EL (cell line): ENCODE measurements at places on chromosomes 5 and 9.

DNA sequence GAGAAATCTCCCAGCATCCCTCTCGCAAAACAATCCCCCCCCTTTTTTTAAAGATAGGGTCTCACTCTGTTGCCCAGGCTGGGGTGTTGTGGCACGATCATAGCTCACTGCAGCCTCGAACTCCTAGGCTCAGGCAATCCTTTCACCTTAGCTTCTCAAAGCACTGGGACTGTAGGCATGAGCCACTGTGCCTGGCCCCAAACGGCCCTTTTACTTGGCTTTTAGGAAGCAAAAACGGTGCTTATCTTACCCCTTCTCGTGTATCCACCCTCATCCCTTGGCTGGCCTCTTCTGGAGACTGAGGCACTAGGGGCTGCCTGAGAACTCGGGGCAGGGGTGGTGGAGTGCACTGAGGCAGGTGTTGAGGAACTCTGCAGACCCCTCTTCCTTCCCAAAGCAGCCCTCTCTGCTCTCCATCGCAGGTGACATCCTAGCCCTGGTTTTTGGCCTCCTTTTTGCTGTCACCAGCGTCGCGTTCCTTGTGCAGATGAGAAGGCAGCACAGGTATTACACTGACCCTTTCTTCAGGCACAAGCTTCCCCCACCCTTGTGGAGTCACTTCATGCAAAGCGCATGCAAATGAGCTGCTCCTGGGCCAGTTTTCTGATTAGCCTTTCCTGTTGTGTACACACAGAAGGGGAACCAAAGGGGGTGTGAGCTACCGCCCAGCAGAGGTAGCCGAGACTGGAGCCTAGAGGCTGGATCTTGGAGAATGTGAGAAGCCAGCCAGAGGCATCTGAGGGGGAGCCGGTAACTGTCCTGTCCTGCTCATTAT, 6.8 kb downstream of the CA9 start:
- DNase-seq: peak; percentile 54

DNA sequence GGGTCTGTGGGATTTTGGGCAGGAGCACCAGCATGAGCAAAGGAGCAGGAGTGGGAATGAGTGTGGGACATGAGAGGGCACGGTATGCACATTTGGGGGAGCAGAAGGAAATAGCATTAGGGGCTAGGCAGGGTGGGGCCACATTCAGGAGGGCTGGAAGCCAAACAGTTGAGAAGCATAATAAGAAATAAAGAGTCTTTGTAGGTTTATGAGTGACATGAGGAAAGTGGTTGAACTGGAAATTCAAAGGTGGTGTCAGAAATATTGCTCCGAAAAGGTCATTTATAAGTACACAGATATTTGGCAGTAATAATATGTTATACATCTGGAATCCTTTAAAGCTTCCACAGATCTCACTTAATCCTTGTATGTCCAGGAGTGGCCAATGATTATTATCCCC, 26.4 kb downstream of the ARHGEF28 start:
- no peak for DNase-seq

DNA sequence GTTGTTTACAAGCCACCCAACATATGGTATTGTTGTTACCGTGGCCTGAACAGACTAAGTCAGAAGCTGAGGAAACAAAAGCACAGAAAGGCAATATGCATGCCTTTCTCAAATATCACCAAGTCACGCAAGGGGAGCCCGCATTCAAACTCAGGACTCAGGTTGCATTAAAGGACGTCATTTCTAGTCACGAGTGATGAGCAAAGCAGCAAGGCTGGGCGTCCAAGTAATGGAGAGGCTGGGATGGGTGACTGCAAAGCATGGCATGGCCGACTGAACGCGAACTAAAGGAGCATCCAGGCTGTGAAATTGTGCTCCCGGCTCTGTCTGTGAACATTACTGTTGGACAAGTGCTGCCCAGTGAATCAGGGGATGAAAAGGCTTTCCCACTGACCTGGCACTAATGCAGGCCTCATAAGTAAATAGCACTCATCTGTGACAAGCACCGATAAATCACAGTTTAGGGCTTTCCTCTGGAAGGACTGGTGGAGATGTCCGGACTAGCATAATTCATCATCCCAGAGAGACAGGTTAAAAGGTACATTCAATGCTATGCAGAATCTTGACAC, 202.8 kb downstream of the SPOCK1 start:
- peak; percentile 36 for DNase-seq

- DNase-seq: no peak
Observed at GRCh38 chr5:1919750-1920149, 37.0 kb upstream of the IRX4 start.

- DNase-seq: no peak
Observed at GRCh38 chr9:13555516-13555915, 276.0 kb upstream of the MPDZ start.

- no peak for DNase-seq
Observed at GRCh38 chr5:127411381-127411780, 106.1 kb upstream of the PRRC1 start.

GRCh38 chr9:79632705-79633104, 60.9 kb downstream of the TLE4 start:
- no peak for DNase-seq

DNA sequence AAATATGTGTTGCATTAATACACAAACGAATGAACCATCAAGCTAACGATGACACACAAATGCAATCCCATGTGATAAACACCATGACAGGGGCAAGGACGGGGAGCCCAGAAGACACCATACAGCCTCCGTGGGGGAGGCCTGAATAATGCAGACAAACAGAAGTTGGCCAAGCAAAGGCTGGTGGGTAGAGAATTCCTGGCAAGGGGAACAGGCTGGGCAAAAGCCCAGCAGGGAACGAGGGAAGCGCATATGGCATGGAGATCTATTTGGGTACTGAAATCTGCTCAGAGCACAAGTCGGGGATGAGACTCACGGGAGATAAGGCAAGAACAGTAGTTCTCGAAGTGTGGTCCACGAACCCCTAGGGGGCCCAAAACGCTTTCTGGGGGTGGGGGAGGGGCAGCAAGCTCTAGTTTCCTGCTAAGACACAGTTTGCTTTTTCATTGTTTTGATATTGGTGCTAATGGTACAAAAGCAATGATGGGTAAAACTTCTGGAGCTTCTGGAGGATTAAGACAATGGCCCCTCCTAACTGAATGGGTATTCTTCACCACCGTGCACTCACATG, 42.9 kb upstream of the FBXW11 start:
- DNase-seq: no peak

DNA sequence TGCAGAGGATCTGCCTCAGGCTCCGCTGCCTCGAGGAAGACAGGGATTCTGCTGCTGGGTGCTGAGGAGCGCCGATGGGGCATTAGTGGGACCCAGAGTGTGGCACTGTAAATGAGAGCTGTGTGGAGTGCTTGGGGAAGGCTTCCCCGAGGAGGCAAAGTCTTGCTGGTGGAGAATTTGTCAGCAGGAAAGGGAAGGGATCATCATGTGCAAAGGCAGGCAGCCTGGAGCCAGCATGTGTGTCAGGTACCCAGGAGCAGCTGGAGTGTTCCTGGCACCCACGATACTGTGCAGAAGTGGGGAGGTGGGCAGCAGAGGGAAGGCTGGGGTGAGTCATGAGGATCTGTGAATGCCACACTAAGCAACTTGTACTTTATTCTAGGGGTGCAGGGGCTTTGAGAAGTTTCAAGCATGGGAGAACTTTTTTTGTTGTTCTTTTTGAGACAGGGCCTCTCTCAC, 12.3 kb downstream of the B4GALT7 start:
- no peak for DNase-seq

- no peak for DNase-seq
Observed at GRCh38 chr5:77991084-77991483, 214.9 kb upstream of the TBCA start.

GRCh38 chr9:98903961-98904411, 39.7 kb upstream of the COL15A1 start:
- DNase-seq: no peak

DNA sequence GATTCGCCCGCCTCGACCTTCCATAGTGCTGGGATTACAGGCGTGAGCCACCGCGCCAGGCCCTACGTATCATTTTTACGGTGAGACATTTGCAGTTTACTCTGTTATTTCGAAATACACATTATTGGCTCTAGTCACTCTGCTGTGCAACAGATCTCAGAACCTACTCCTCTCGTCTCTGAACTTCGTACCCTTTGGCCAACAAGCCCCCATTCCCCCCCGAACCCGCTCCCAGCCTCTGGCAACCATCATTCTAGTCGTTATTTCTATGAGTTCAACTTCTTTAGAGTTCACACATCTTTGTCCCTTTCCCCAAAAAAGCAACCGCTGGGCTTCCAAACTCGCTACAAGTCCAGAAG, 735 bp downstream of the PTGR1 start:
- DNase-seq: peak; percentile 39

DNA sequence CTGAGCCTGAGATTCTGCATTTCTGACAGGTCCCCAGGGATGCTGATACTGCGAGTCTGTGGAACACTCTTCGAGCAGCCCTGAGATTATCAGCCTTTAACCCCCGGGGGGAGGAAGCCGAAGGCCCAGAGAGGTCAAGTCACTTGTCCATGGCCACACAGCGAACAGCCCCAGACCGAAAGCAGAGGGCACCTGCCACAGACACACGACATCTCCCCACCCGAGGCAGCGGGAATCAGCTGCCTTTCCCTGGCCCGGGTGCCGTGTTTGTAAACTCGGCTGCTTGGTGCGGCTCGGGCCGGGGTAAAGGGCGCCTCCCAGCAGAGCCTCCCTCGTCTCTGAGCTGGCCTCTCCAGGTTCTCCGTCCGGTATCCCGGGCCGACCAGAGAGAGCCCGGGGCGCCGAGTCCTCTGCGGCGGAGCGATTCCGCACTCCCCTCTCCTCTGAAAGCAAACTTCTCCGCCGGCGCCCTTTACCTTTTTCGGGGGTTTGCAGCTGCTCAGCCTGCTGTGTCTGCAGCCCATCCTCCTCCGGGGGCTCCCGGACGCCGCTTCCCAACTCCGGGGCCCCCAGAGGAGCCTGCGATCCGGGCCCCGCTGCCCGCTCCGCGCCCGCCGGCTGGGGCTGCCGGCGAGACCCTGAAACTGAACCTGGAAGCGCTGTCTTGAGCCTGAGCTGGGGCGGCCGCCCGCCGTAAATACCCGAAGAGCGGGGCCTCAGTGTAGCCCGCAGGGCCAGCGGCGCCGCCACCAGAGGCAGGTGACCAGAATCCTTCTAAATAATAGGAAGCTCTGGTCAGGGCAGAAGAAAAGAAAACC, at the start of gene CCDC69:
Gene CCDC69, minus strand, starts transcription at position 646 of the 818 bp plus-strand sequence. Its CDS starts 122 bp downstream, at position 524.
- peak; percentile 67 for DNase-seq

DNA sequence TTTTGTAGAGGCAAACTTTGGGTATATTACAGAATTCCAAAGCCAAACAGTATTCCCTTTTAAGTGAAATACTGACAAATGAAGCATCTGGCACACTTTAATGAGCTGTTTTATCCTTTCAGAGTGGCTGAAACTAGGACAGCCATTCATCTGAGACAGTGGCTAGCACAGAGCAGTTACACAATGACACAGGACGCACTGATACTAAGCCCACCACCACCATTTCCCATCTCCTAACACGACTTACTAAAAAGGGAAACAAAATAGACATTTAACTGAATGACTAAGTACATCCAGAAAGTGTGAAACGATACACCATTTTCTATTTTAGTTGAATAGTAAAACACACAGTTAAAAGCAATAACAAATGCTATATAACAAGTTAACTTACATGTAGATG, 120.4 kb upstream of the RETREG1 start:
- no peak for DNase-seq

DNA sequence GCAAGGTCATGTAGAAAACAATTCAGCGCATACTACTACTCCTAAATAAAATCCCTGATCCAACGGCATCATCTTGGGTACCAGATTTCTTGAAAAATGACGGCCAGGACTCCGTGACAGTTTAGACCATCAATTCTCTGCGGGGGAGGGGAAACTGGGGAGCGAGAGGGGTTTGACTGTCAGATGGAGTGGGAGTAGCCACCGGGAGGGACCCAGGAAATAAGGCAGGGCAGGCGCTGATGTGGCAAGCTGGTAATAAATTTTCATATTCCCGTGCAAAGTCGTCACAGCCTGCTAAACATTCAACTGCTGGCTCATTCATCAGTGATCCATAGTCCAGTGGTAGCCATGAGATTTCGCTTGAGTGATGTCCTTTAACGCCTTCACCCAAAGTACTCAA, 457 bp upstream of the CDH18 start:
- DNase-seq: peak; percentile 13

DNA sequence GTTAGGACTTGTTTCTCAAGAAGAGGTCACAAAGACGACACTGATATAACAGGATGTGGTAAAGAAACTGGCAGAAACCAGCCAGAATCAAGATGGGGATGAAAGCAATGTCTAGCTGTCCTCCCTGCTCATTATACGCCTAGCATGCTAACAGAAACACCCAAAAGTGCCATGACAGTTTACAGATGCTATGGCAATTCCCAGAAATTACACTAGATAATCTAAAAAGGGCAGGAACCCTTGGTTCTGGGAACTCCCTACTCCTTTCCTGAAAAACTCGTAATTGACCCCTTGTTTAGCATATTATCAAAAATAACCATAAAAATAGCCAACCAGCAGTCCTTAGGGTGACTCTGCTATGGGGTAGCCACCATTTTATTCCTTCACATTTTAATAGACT, 10.9 kb upstream of the MRPS30 start:
- no peak for DNase-seq

- peak; percentile 90 for DNase-seq
Observed at GRCh38 chr5:134252671-134253070, 26.8 kb upstream of the PPP2CA start.

GRCh38 chr5:113320273-113320780, 114.5 kb downstream of the TSSK1B start:
- no peak for DNase-seq

DNA sequence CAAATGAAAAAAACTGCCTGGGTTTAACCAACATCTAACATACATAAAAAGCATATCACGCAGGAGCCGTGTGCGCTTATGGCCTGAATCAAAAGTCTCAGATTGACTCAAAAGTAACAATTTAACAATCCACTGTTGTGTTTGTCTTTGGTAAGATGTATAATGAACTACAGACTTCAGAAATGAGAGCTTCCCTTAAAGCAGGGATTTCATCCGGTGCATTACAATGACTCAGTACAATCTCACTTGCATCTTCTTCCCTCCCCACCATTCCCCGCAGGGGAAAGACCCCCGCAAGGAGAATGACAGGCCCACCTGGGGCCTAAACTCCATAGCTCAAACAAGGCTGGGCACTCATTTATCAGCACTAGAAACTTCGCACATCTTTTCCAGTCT, 1.4 kb downstream of the ZFR start:
- DNase-seq: peak; percentile 50

- no peak for DNase-seq
Observed at GRCh38 chr5:96385538-96385937, 47.5 kb downstream of the PCSK1 start.

DNA sequence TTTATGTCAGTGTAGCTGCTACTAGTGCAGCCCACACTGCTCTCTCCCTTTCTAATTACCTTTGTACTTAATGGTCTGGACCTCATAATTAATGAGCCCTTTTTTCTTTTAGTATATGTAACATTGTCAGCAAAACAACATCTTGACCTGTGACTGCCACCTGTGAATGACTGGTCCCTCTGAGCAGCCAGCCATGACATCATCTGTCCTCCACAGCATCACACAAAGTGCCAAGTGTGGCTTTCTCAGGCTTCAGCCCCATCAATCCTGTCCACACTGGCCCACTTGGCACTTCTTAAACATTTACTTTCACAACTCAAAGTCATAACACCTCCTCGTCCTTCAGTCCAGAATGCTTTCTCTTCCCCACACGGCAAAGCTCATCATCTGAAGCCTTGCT, 104.7 kb downstream of the GPR21 start:
- DNase-seq: no peak

GRCh38 chr9:69386651-69387050, 61.6 kb downstream of the ENTREP1 start:
- no peak for DNase-seq
